ENCODE measurements at places on chromosomes 4 and X.

GRCh38 chr4:48575964-48576363 lies 85.9 kb downstream of the ZAR1 start:
- no peak for DNase-seq

- DNase-seq = no peak
Observed at GRCh38 chr4:188552741-188553275, 413.6 kb downstream of the TRIML1 start.

DNA sequence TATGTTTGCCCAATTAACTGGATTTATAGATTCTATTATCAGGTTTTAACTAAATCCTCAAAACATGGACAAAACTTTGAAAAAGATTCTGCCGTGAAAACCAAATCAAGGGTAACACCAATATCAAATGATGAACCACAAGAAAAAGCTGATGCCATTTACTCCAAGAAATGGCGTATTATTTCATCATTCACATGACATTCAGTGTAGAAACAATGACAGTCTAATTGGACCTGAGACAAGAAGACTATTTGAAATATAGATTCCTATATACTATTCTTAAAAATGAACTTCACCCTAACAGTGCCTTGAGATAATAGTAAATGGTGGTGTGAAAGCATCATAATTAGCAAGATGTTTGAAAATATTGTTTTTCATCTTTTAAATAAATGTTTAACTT lies 4.8 kb downstream of the SLC25A31 start:
- DNase-seq = no peak

GRCh38 chrX:100404851-100405250 lies 5.2 kb downstream of the PCDH19 start:
- DNase-seq = no peak

GRCh38 chr4:98939438-98939837 lies 10.5 kb upstream of the EIF4E start:
- DNase-seq = no peak

All from H54 (cell line).